AG10803 (cell line): ENCODE measurements at places on chromosomes 7 and 10.

- DNase-seq = no peak
Observed at GRCh38 chr10:86698207-86698940, 30.1 kb downstream of the LDB3 start.

DNA sequence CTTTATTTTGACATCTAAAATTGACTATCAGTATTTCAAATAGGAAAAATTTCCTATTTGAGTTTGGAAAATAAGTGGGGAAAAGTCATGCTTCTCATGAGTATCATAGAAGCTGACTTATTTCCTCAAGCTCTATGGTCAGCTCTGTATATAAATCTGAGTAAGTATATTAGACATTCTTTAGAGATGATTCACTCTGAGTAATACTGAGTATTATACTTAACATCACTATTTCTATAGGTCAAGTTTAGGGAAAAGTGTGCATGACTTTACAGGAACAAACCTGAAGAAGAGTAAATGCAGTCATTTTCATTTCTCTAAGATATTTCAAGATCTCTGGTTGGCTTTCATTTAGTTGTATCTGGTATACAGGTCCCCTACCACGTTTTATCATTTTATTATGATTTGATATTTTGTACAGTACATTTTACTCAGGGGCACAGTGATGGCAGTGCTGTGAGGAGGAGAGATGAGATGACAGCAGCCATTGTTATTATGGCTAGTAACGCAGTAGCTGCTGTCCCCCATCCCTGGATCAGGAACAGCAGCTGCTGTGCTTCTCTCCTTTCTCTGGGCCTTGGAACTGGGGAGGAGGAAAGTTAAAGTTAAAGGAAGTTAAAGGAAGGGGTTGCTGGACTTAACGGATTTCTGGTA, 15.2 kb downstream of the SND1 start:
- peak; percentile 38 for DNase-seq

GRCh38 chr7:30446266-30446665, 32.3 kb downstream of the NOD1 start:
- DNase-seq = no peak

- DNase-seq = no peak
Observed at GRCh38 chr7:37988721-37989650, 68.5 kb downstream of the EPDR1 start.

DNA sequence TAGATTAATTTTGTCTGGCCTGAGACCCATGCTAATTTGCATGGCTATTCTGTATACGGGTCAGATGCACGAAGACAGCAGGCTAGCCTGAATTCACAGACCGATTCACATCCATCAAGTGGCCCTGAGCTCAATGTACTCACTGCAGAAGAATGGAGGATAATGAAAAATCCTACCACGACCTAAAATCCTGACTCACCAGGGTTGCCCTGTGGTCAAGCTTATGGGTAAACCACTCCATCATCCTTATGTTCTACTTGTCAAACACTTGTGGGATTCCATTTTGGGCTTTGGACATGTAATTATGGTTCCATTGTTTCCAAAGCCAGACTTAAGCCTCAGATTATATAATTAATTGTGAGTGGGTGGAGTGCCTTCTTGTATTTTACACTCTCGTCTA, 110.4 kb upstream of the ZNF438 start:
- peak; percentile 83 for DNase-seq

GRCh38 chr10:95414844-95415485, 124.2 kb upstream of the PDLIM1 start:
- DNase-seq = peak; percentile 3

DNA sequence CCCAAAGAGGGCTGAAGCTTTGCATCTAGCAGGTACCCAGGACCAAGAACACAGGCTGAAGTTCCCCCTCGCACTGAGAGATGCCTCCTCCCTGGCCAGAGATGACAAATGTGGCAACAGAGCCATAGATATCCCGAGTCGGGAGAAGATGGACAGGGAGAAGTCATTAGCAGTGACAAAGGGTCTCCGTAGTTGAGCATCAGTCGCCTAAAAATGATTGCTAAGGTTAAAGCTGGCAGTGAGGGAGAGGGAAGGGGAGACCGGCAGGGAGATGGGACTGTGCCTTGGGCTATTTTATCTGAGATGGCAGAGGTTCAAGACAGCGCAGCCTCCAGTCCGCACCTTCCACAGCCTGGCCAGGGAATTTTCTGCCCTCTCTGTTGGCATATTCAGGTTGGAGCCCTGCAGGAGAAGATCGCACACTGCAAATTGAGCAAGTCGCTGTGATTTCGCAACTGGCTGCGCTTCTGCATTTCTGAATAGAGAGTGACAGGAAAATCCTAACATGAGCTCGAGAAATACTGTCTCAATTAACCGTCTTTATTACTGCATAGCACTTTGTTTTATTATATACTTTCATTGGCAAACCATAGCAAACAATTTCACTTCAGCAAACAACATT, 238.9 kb upstream of the GPR26 start:
- no peak for DNase-seq

- peak; percentile 79 for DNase-seq
Observed at GRCh38 chr7:92944633-92945032, 108.3 kb upstream of the CDK6 start.

DNA sequence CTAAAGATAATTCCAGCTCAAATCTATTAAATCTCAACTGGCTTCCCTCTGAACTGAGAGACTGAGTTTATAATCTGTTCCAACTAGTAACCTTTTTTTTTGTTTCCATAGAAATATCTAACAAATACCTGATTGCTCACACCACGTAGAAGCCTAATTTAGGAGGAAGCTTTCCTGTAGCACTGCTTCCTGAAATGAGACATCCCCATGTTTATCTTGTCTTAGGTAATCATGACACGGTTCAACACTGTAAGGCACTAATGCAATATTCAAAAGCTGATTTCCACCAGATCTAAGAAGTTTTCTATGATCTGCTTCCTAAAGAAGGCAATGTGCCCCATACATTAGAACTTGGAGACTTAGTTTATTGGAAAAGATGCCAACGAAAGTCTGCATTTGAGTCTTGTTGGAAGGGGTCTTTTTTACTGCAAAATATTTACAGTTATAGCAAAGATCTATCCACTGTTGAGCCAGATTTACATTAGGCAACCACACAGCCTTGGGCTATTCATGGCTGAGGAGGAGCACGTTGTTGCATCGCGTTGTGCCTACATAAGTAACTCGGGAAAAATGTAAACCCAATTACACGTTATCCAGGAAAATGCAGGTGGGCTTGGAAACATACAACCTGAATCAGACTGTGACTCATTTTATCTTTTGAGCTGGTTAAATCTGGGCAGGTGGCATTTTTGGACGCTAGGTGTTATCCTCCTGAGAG, 66.3 kb downstream of the VIPR2 start:
- no peak for DNase-seq

DNA sequence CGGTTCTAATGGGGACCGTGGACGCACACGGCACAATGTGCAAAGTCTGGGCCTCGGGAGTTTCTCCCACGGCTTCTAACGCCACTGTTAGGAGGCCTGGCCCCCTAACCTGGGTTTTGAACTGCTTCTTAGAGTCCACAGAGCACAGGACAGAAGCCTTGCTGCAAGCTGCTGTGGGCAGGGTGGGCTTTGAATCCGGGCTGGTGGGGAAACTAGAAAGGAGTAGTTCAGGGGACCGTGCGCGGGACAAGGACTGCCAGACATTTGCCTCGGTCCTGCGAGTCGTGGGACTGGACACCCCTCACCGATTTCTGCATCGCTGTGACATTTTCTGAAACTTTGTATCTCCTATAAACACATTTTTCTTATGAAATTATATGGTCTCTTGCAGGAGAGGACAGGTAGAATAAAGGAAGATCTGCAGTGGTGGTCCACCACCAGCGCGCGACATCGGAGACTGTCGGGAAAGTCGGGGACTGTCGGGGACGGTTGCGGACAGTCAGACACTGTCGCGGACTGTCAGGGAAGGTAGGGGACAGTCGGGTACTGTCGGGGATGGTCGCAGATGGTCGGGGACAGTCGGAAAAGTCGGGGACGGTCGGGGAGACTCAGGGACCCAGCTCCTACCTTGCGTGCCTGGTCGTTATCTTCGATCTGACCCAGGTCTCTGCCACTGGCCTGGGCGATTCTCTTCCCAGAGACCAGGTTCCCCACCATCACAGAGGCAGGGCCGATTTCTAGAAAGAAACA, 222.1 kb downstream of the ZMYND11 start:
- DNase-seq = no peak

GRCh38 chr7:2405601-2406345, 2.4 kb downstream of the CHST12 start:
- peak; percentile 29 for DNase-seq

GRCh38 chr10:3045471-3046209, 21.7 kb upstream of the PFKP start:
- peak; percentile 73 for DNase-seq

DNA sequence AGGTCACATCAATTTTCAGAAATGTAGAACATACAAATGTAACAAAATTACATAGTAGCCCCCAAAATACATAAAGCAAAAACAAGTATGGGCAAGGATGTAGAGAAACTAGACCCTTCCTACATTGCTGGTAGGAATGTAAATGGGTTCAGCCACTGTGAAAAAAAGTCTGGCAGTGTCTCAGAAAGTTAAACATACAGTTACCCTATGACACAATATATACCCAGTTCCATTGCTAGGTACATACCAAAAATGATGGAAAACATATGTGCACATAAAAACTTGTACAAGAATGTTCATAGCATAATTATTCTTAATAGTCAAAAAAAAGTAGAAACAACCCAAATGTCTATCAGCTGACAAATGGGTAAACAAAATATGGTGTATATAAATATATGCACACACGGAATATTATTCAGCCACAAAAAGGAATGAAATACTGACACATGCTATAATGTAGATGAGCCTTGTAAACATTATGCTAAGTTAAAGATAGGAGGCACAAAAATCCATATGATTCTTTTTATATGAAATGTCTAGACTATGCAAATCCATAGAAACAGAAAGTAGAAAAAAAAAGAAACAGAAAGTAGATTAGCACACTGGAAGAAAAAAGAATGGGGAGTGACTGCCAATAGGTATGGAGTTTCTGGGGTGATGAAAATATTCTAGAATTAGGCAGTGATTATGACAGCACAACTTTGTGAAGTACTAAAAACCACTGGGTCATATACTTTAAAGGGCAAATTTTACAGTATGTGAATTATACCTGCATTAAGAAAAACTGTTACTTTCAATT, 13.5 kb downstream of the HERPUD2 start:
- peak; percentile 23 for DNase-seq

GRCh38 chr7:151631570-151631952, 111.9 kb upstream of the RHEB start:
- no peak for DNase-seq

DNA sequence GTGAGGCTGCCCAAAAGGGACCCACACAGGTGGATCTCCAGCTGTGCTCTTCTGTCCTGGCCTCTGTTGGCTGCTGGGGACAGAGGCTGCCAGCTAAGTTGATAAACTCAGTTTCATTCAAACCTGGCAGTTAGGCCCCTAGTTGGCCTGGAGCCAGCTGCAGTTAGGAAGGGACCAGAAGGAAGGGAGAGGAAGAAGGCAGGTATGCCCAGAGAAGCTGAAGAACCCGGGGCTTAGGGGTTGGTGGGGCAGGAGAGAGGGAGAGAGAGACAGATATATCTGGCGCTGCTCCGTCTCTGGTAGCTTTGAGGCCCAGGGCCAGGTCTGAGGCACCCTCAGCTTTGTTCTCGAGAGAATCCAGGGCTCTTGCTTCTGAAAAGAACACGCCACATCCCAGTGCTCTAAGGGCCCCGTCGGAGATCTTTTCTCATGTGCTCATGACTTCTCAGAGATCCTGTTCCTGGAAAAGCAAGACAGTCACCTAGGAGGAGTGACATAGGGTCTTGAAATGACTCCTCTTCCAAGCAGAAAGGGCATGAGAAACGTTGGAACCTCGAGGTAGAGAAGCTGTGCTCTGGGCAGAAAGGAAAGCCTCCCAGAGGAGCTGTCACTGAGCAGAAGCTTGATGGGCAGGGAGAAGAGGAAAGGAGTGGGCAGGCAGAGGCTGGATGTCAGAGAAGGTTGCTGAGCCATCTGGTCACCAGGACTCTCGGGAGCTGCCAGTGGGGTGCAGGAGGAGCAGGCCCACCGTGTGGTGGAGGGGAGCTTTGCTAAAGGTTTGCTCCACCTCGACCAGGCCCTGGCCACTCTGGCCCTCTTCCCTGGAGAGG, 153.6 kb downstream of the ARHGAP21 start:
- DNase-seq = no peak

GRCh38 chr10:95263864-95264226, 27.0 kb downstream of the PDLIM1 start:
- no peak for DNase-seq

GRCh38 chr10:35201234-35201633, 74.6 kb downstream of the CREM start:
- DNase-seq = no peak

GRCh38 chr10:75634947-75635346, 203.5 kb downstream of the LRMDA start:
- DNase-seq = no peak

DNA sequence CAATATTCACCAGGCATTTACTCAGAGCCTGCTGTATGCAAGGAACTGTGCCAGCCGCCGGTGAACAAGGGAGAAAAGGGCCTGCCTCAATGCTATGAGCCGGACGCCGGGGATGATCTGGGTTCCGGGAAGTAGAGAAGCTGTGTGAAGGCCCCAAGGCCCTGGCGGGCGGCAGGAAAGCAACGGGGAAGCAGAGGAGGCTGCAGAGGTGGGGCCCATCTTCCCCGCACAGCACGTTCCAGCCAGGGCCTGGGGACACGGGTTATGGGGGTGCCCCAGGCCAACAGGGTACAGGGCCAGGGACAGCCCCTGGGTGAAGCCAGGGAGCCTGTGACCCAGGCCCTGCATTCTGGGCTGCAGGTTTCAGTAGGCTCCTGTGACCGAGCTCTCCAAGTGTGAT, 179.3 kb downstream of the MAD1L1 start:
- no peak for DNase-seq

DNA sequence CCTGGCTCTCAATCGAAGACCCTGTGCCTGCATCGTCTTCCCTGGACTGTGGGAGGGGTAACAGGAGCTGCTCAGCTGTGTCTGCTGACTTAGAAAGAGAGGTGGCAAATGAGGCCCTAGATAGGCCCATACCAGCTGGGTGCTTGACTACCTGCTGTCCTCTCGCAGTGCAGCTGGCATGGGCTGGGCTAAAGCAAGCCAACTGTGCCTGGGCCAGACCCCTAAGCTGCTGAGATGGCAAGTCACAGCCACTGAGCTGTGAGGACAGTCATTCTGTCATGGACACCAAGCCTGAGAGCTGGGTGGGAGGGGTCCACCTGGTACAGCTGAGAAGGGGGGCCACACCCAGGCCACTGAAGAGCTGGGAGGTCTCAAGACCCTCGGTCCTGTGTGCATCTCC, 45.8 kb upstream of the AQP1 start:
- no peak for DNase-seq

GRCh38 chr7:156827587-156828203, 65.3 kb downstream of the LMBR1 start:
- DNase-seq = peak; percentile 36

- DNase-seq = no peak
Observed at GRCh38 chr7:98515201-98515600, 101.9 kb upstream of the NPTX2 start.

DNA sequence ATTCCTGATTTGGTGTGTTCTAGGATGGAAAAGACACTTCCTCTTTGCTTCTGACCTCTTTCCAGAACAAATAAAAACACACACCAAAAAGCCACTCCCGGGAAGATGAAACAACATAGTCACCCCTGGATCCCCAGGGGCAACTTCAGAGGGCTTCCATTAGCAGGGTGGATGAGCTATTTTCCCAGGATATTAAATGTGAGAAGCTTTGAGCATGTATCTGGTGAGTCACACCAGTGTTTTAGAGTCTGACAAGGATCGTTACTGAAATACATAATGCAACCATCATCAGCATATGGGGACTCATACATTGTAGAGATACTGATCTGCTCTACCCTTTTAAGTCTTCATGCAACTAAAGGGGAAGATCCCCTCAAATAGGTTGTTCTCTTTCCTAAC, 115.5 kb upstream of the ZNF438 start:
- peak; percentile 84 for DNase-seq

- no peak for DNase-seq
Observed at GRCh38 chr10:7302392-7302906, 108.4 kb downstream of the SFMBT2 start.
